ENCODE measurements at places on chromosomes 1 and 21. TPM values are rescaled to one million over a fixed set of nuclear protein-coding genes. Genes with fewer than 3 reads are reported as not detected.
A peak's percentile ranks its signal among the peaks of the same experiment; 100 is the strongest.

DNA sequence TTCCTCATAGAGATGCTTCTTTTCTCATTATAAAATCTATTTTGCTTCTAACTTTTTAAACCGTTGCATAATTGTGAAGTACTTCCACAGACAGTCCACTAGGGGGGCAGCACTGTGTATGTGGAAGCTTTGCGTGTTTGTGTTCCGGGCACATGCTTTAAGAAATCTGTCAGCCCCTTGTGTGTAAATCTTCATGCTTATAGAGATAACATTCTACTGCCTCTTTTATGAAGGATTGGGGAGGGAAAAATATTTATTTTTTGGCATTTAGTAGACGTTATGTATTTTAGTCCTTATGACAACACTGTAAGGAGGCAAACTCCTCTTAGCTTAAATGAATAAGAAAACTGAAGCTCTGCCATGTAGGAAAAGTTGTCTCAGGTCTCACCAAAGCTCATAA is 157.3 kb upstream of the PTGFR start:
- peak; percentile 35 for DNase-seq

DNA sequence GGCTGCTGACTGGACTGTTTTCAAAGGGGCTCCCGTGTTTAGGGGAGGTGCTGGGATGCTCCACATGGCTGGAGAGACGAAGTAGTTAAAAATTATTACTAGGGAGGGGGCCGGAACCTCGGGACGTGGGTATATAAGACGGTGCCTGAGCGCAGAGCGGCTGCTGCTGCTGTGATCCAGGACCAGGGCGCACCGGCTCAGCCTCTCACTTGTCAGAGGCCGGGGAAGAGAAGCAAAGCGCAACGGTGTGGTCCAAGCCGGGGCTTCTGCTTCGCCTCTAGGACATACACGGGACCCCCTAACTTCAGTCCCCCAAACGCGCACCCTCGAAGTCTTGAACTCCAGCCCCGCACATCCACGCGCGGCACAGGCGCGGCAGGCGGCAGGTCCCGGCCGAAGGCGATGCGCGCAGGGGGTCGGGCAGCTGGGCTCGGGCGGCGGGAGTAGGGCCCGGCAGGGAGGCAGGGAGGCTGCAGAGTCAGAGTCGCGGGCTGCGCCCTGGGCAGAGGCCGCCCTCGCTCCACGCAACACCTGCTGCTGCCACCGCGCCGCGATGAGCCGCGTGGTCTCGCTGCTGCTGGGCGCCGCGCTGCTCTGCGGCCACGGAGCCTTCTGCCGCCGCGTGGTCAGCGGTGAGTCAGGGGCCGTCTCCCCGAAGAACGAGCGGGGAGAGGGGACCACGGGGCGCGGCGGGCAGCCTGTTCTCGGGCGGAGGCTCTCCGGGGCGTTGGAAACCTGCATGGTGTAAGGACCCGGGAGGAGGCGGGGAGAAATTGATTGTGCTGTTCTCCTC is at the start of gene CHODL:
TSS of gene CHODL (plus strand) at position 163 of the 793 bp plus-strand sequence. CDS start at position 554, 391 bp downstream.
- no peak for DNase-seq

- no peak for DNase-seq
Observed at GRCh38 chr1:28934676-28935075, 20.3 kb downstream of the EPB41 start.

- DNase-seq, result no peak
Observed at GRCh38 chr1:189121941-189122340, 1355.7 kb downstream of the BRINP3 start.

The PTGFR gene
- 0.37 TPM for total RNA-seq

DNA sequence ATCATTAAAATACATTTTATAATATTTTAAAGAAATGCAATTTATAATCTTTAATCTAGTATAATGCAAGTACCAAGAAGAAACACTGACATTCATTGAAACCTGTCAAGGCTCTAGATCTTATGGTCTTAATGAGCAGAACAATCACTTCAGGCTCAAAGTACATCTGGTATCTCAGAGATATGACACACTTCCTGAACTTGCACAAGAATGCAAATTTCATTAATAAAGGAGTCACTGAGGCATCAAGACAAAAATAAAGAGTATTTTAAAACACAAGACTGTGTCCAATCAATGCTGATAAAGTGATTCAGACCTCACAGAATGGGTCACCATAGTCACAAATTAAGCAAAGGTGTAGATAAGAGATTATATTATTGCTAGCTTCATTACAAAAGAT is 178.1 kb downstream of the AK5 start:
- DNase-seq, result no peak

DNA sequence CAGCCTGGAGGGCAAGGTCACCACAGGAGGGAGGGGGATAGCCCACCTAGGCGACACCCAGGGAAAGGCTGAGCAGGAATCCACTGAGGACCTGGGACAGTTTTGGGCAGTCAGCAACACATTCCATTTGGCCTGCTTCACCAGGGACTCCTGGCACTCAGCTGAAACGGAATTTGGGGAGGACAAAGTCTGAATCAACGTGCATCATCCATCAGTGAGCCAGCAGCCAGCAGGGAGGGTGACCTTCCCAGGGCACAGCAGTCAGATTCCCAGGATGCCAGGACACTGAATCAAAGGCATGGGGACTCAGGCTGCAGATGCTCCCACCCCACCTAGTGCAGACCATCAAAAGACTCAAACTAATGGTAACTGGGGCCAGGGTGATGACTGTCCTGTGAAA is 4.6 kb downstream of the SH3BP5L start:
- no peak for DNase-seq

GRCh38 chr1:3033040-3033789 is 11.9 kb downstream of the ACTRT2 start:
- DNase-seq, result no peak

GRCh38 chr1:170666541-170667254 is 2.8 kb downstream of the PRRX1 start:
- no peak for DNase-seq

The CATSPER4 gene
- total RNA-seq, result not detected

- DNase-seq, result no peak
Observed at GRCh38 chr21:16154321-16154720, 424.5 kb downstream of the USP25 start.

The ZBTB8B gene
- total RNA-seq, result 0.32 TPM

The AMY1C gene
- total RNA-seq, result not detected

The AMY1B gene
- total RNA-seq, result not detected

DNA sequence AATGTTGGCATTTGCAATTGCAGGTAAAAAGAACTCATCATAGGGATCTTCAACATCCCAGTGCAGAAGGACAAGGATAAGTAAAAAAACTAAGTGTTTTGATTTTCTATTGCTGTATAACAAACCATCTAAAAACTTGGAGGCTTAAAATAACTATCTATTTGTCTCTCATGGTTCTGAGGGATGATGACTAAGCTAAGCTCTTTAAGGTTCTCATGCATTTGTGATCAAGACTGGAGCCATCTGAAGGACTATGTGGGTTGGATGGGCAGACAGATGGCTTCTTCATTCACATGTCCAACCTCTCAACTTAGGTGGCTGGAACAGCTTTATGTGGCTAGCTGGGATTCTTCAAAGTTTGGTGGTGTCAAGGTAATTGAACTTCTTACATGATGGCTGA is 51.5 kb downstream of the RPL5 start:
- no peak for DNase-seq

- no peak for DNase-seq
Observed at GRCh38 chr21:44079446-44079845, 27.8 kb upstream of the PWP2 start.

DNA sequence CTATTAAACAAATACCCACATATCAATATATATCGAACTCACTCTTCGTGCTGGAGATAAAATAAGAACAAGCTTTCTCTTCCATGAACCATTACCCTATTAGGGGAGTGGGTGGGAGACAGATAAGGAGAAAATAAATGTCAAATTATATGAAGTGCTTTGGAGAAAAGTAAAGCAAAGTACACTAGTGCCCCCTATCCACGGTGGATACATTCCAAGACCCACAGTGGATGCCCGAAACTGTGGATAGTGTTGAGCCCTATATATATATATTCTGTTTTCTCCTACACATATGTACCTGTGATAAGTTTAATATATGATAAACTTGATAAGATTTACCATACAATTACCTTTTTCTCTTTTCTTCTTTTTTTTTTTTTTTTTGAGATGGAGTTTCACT is 54.6 kb downstream of the FH start:
- DNase-seq, result no peak

DNA sequence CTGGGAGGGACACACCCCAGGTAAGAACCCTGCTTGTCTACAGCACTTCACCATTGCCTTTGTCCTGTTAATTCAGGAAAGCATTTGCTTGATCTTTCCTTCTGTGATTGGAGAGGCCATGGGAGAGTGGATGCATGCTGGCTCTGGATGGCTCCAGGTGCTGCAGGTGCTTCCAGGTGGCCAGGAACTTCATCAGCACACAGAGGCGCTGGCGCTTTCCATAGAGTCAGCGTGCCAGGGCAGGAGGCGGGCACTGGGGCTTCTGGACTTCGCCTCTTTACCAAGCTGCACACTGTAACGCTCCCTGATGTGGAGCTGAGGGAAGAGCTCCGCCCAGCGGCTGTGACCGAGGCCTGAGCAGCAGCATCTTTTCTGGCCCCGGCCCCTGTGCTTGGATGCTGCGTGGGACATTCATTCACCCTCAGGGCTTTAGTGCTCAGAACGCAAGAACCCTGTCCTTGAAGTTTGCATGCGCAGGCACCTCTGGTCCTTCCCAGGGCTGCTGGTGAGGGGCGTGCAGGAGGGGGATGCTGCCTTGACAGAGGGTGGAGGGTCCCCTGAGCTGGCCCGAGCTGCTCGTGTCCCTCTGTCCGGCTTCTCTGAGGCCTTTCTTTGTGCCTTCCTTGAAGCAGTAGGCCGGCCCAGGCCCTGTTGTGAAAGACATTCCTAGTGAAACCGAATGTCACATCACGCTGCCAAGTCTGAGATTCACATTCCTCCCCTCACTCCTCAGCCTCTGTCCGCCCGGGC is 1.6 kb upstream of the MX2 start:
- peak; percentile 63 for DNase-seq

DNA sequence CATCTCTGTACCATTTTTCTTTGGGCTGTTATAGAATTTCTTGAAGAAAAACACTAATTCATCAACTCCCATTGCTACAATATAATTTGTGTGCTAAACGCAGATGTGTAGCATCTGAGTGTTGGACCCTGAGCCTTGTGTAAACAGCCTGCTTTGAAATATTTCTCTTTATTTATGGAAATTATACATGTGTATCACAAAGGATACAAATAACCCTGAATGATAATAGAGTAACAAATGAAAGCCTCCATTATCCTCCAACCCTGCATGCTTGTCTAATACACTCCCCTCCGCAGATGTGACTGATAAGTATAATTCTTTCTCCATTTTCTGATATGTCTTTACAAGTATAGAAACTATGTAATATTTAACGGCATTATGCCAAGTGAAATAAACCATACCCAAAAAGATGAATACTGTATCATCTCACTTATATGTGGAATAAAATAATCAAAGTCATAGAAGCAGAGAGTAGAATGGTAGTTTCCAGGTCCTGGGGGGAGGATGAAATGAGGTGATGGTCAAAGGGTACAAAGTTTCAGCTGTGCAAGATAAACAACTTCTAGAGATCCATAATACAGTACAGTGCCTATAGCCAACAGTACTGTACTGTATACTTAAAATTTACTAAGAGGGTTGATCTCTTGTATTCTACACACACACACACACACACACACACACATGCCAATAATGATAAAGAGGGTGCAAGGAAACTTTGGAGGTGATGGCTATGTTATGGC is 2.8 kb upstream of the ADAM30 start:
- no peak for DNase-seq

GRCh38 chr21:34933609-34934335 is 115.3 kb downstream of the RUNX1 start:
- no peak for DNase-seq

- DNase-seq, result no peak
Observed at GRCh38 chr1:180456191-180456590, 46.2 kb downstream of the ACBD6 start.

DNA sequence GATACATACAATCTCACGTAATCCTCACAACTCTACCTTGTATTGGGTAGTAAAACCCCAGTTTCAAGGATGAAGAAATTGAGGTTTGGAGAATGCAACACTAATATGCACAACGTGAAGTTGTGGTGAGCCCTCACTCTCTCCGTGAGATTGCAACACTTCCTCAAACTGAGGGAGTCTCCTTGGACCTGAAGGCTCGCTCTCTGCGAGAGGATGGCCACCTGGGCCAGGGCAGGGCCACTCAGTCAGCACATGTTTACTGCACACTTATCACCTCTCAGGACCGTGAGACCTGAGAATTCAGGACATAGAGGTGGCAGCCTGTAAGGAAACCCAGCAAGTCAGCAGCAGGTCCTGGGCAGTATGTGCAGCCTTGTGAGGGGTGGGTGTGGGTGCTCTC is 8.7 kb downstream of the SH3BP5L start:
- DNase-seq, result no peak

DNA sequence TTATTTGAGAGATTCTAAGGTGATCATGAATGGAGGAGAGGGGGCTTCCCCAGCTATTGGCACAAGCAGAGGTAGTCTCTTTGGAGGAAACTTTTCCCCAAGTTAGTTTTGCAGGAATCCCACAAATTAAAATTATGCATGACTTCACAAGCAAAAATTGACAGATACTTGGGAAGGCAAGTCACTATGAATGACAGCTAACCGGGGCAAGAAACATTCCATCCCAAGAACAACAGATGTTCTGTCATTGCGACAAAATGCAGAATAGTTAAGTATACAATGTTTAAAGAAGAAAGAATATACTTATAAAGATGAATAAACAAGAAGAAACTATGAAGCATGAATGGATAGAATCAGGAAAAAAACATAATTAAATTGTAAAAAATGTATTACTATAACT is 27.1 kb upstream of the SIM2 start:
- DNase-seq, result no peak

GRCh38 chr1:34870395-34870794 is 10.8 kb upstream of the SMIM12 start:
- no peak for DNase-seq

- no peak for DNase-seq
Observed at GRCh38 chr1:154862907-154863306, 7.2 kb downstream of the KCNN3 start.

The S100A7 gene
- total RNA-seq, result not detected

GRCh38 chr1:9127395-9128165 is 1.3 kb downstream of the GPR157 start:
- no peak for DNase-seq

The FTCD gene
- 1.3 TPM for total RNA-seq

The TAS1R3 gene
- 0.24 TPM for total RNA-seq

- DNase-seq, result no peak
Observed at GRCh38 chr1:219445864-219446263, 167.0 kb downstream of the ZC3H11B start.

The KCND3 gene
- total RNA-seq, result not detected

DNA sequence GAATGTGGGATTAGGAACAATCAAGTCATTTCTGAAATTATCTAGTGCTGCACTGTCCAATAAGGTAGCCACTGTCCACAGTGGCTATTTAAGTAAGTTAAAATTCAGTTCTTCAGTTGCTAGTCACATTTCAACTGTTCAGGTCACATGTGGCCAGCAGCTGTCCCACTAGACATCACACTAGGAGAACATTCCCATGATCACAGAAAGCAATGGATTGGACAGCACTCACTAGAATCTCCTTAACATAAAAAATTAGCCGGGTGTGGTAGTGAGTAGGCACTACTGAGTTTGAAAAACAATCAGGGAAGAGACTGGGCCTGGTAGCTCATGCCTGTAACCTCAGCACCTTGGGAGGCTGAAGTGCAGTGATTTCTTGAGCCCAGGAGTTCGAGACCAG is 33.6 kb downstream of the NUP133 start:
- DNase-seq, result no peak
